ENCODE measurements at places on chromosomes 4 and X.

- DNase-seq = no peak
Observed at GRCh38 chr4:137452799-137453198, 79.5 kb downstream of the PCDH18 start.

- DNase-seq = no peak
Observed at GRCh38 chrX:12892716-12893115, 13.7 kb upstream of the TLR8 start.

GRCh38 chr4:156173937-156174336 is 220.3 kb upstream of the CTSO start:
- no peak for DNase-seq

DNA sequence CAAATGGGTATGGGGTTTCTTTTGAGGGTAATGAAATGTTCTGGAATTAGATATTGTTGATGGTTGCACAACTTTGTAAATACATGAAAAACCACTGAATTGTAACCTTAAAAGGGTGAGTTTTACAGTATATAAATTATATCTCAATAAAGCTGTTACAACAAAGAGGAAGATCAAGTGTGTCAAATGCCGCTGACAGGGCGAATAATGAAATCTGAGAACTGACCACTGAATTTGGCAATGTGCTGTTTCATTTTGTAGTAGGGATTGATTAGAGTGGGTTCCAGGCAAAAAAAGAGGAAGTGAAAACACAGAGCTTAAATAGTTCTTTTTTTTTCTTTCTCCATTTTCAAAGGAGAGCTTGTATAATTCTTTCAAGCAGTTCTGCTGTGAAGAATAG is 161.1 kb upstream of the NAP1L5 start:
- no peak for DNase-seq

GRCh38 chrX:123171781-123172180 is 12.3 kb upstream of the GRIA3 start:
- no peak for DNase-seq

DNA sequence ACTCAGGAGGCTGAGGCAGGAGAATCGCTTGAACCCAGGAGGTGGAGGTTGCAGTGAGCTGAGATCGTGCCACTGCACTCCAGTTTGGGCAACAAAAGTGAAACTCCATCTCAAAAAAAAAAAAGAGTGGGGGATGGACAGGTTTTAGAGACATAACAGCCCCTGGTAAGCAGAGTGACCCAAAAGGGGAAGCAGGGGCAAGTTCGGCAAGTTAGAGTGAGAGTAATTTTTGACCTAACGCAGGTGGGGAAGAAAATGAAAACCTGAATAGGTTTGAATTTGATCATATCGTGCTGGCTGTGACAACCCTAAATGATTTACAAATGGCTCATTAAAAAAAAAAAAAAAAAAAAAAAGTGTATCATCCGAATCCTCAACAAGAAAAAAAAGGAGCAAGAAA is 25.7 kb upstream of the TMEM131L start:
- no peak for DNase-seq

DNA sequence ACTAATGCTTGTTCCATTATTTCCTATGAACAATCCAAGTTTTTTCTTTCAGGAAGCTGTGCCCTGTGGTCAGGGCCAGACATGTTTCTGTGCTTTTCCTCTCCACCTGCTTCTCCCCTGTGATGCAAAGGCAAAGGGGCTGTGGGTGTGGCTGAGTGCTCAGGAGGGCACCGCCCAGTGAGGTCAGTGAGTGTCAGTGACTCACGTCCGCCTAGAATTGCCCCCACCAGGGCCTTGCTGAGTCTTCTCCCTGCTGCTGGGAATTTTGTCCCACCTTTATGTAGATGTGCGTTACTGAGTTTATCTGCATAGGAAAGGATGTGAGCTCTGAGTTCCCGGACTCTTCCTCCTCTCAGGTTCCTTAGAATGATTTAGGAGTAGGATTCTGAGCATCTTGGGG is 283.2 kb downstream of the DCHS2 start:
- no peak for DNase-seq

GRCh38 chr4:32560306-32560705 is 1840.1 kb downstream of the PCDH7 start:
- no peak for DNase-seq

- DNase-seq = no peak
Observed at GRCh38 chrX:25014366-25014838, 1.4 kb downstream of the ARX start.

DNA sequence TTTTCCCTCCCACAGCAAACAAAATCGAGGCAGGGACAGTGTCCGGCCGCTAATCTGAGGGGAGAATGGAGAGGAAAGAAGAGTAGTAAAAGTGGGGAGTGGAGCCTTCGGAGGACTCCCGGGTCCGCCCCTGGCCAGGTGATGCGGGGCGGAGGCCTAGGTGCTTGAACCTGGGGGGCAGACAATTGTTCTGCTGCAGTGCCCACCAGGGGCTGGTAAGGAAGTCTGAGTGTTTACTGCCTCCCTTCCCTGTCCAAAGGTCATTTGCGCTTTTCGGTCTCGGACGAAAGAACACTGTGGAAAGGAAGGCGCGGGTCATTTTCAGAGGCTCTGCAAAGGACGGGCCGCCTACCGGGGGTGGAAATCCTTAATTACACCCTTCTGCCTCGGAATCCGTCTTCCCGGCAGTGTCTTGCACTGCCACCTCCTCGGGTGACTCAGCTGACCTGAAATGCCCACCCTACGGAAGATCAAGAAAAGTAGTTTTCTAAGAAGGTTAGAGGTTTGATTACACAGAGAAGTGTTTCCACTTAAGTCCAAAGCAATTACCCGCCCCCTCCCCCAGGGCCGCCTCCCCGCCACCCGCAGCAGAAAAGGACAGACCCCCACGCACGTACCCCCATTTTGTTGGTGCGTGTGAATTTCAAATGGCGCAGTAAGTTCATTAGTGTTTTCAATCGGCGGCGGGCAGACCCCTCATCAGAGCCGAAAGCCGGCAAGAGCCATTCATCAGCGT is 99.9 kb upstream of the TENM3 start:
- DNase-seq = no peak

DNA sequence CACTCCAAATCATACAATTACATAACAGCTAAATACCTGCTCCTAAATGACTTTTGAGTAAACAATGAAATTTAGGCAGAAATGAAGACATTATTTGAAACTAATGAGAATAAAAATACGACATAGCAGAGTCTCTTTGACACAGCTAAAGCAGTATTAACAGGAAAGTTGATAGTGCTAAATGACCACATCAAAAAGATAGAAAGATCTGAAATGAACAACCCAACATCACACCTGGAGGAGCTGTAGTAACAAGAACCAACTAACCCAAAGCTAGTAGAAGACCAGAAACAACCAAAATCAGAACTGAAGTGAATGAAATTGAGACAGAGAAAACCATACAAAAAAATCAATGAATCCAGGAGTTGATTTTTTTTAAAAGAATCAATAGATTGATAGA is 257.8 kb downstream of the ARAP2 start:
- DNase-seq = no peak

DNA sequence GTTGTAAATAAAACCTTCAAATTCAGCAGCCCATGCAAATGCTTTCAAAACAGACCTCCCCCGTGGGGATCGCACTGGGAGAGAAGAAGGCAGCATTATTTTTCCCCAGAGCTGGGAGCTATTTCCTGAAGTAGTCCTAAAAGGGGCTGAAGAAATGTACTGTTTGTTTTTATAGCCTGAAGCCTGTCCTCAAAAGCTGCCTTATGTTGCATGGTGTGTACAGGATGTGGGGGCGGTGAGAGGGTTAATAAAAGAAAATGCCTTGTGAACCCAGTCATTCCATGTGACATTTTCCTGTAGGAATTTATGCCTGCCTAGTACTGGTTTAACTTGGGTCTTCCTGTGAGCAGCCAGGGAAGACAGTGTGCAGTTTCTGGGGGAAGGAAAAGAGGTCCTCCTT is 144.1 kb downstream of the SOWAHB start:
- DNase-seq = no peak

GRCh38 chr4:140839406-140839805 is 83.2 kb upstream of the TBC1D9 start:
- DNase-seq = no peak

DNA sequence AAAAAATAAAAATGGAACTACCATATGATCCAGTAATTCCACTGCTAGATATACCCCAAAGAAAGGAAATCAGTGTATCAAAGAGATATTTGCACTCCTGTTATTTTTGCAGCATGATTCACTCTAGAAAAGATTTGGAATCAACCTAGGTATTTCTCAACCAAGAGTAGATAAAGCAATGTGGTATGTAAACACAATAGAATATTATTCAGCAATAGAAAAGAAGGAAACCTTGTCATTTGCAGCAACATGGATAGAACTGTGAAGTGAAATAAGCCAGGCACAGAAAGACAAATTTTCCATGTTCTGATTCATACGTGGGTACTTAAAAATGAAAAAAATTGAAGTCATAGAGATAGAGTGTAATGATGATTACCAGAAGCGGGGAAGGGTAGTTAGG is 362.3 kb upstream of the EPHA5 start:
- DNase-seq = no peak

DNA sequence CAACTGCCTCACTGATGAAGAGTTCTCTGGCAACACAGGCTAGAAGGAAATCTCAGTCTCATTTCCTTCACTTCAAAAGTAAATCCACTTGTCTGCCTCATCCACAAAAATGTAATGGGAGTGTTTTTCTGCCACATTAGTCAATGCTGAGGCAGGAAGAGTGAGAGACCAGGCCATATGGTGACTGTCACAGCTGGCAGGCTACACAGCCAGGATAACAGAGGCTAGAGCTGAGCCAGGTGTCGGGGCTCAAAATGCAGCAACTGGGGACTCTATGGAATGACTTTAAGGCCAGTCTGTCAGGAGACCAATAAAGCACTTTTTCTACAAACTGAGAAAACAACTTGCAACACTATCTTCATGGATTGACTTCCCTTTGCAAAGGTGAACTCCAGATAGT is 204.2 kb downstream of the GPC3 start:
- DNase-seq = no peak

DNA sequence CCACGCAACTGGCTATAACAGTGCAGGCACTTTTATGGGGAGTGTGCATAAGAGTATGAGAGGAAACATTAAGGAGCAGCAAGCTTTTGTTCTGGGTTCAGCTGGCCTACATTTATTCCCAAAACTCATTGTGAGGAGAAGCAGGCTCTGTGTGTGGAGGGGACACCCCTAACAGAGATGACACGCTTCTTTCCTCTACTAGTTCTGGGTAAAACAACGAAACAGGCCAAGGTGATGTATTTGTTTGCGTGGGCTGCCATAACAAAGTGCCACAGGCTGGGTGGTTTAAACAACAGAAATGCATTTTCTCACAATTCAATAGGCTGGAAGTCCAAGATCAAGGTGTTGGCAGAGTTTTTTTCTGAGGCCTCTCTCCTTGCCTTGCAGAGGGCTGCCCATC is 488.6 kb downstream of the MID1IP1 start:
- DNase-seq = no peak

All from stimulated activated CD8-positive, alpha-beta memory T cell treated with anti-CD3 and anti-CD28 coated beads, Interleukin-7, amount 100 ng/mL, for 48 hours (primary cell).